NCI-H2227 treated with DMSO at 0.1 percent for 48 hours (cell line): ENCODE measurements at places on chromosomes 6 and 20.
A peak's percentile ranks its signal among the peaks of the same experiment; 100 is the strongest.

DNA sequence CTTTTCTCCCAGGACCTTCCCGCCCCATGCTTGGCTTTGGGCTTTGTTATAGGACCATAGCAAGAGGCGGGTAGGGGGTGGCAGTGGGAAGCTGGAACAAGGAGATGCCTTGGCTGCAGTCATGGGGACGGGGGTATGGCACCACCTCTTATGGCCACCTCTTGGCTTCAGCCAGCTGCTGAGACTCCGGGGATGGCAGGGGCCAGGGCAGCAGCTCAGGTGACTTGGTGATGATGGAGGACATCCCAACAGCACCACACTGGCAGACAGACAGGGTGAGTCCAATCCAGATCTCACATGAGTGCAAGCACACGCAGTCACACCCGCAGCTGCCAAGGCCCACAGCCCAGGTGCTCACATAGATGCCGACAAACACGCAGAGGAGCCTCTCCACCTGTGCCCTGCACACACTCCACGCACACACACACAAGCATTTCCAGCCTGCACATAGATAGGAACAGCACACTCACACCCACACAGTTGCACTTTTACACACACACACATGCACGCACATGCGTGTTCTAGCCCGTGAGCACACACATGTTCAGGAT is 6.2 kb downstream of the NOL4L start:
- DNase-seq, result no peak

DNA sequence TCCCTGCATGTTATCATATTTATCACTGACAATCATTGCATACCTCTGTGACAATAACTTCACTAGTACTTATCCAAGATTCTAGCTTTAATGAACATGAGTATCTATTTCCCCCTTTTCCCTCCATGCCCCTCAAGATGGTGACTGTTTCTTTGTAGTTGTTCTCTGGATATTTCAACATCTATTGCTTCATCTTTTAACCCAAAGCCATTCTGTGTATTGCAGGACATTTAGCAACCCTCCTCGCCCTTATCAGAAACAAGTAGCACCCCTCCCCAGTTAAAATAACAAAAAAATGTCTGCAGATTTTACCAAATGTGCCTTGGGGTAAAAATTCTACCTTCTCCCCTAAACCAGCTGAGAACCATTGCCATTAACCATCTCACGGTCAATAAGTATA is 979.8 kb upstream of the MANEA start:
- DNase-seq, result no peak

GRCh38 chr6:48714250-48714649 is 603.3 kb upstream of the PTCHD4 start:
- peak; percentile 63 for DNase-seq

GRCh38 chr6:36700831-36701230 is 3.2 kb downstream of the RAB44 start:
- DNase-seq, result no peak

DNA sequence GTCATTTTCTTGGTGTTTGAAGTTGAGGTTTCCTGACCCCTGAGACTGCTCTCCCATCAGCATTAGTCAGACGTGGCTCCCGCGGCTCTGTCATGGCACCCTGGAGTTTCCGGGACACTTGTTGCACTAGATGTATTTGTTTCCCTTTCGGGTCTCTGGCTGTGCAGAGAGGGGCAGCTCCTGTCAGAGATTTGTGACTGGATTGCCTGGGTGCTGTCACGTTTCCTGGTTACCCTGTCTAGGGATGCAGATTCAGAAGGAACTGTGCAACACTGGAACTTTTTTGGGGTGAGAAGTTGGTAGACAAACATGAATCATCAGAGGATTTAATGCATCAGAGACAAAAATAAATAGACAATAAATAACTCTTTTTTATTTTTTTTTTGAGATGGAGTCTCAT is 431.8 kb upstream of the MAN1A1 start:
- DNase-seq, result no peak

DNA sequence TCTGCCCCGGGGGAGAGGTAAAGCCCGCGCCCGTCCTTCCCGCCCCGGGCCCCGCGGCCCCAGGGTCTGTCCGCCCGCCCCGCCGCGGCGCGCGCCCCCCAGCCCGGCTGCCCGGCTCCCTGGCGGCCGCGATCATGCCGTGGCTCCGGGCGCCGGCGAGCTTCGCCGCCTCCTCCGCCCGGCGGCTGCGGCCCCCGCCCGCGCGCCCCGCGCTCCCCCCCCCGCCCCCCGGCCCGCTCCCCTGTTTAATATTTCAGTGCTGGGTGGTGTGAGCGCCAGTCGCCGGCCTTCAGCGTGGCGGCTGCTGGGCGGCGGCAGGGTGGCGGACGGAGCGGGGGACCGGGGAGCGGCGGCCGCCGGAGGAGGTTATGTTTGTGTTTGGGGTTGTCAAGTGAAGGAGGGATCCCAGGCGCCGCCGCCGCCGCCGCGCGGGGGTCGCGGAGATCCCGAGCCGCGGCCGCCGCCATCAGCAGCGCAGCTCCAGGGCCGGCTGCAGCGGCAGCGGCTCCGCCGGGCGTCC is at the start of gene HIVEP1:
TSS of gene HIVEP1 (plus strand) at position 275 of the 520 bp plus-strand sequence. CDS start 3,317 bp downstream, outside the sequence.
- DNase-seq, result no peak

- no peak for DNase-seq
Measured at GRCh38 chr6:4723383-4723782, 52.8 kb upstream of the CDYL start.
